Right cardiac atrium (tissue), 5 donors: ENCODE measurements at places on chromosomes 7 and 10. TPM values are rescaled to one million over a fixed set of nuclear protein-coding genes. Genes with fewer than 3 reads are reported as not detected.

MYPN gene
- 134 TPM for total RNA-seq

ZMIZ2 gene
- 61.6 TPM for total RNA-seq

HPSE2 gene
- not detected for total RNA-seq

ANKRD61 gene
- not detected for total RNA-seq

SDK1 gene
- total RNA-seq, result 2.4 TPM

LIPF gene
- not detected for total RNA-seq

EPHB4 gene
- 28.0 TPM for total RNA-seq

CALML3 gene
- not detected for total RNA-seq

PIP4K2A gene
- 26.3 TPM for total RNA-seq

EZH2 gene
- 1.2 TPM for total RNA-seq

- DNase-seq, result no peak
These were observed 89.2 kb downstream of the HERPUD2 start for GRCh38 chr7:35605760-35606159.

DNA sequence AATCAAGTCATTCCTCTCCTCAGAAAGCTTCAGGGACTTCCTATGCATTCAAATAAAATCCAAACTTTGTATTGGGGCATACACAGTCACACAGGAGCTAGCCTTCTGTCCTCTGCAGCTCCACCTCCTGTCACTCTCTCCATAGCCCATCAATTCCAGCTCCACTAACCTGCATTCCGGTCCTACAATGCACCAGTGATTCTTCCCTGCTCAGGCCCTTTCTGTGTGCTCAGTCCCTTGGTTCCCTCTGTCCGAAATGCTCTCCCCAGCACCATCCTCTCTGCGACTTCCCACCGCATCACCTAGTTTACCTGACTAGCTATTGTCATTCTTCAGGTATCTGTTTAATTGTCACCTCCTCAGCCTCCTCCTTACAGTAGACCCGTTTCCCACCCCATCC is 26.4 kb upstream of the YAE1 start:
- no peak for DNase-seq

GRCh38 chr10:62308101-62308500 is 39.5 kb upstream of the RTKN2 start:
- no peak for DNase-seq

DNA sequence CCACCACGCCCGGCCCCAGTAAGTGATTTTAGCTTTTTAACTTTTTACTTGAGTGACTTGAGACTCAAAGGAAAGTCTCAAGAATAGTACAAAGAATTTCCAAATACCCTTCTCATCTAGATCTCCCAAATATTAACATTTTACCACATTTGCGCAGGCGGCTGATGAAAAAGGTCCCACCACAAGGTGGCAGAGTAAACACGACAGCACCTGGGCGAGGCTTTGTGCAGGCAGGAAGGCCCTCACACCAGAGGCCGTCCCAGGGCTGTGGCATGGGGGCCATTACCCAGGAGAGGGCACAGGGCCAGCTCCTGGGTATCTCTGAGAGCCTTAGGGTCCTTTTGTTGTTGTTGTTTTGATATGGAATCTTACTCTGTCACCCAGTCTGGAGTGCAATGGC is 50.0 kb upstream of the WIPI2 start:
- DNase-seq, result no peak

GRCh38 chr10:90871766-90872647 is at the start of gene RPP30:
RPP30 (plus strand) TSS chr10:90871974; CDS start chr10:90871987, 13 bp downstream.
- DNase-seq, result peak; percentile 84

DNA sequence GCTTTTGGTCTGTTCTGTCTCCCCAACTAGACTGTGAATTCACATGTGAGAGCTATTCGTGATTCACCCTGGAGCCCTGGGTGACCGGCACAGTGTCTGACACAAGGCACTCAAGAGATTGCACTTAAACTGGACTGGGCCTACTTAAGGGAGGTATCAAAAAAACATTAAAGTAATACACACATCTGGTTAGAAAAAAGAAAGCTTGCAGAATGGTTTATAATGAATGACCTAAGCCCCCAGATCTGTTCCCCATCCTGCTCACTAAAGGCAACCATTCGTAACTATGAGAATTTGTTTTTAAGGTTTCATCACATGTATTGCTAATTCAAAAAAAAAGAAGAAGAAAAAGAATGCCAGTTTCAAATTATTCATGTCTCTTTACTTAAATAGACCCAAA is 74.5 kb downstream of the DGKI start:
- no peak for DNase-seq

DNA sequence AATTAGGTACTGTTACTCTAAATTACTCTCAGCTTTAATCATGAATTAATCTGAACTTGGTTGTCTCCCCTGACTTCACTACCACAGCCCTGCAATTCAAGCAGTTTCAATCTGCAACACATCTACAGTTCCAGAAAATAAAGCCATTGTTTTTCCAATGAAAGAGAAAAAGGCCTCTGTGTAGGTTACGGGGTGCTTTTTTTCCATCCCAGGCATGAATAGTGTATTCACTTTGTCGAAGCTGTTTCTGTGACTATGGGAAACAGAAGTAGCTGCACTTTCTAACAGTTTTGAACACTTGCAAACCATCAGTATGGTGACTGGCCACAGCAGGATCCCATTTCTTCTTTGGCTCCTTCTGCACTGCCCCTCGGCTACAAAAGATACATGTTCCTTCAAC is 460.2 kb downstream of the GRM8 start:
- DNase-seq, result no peak

DNA sequence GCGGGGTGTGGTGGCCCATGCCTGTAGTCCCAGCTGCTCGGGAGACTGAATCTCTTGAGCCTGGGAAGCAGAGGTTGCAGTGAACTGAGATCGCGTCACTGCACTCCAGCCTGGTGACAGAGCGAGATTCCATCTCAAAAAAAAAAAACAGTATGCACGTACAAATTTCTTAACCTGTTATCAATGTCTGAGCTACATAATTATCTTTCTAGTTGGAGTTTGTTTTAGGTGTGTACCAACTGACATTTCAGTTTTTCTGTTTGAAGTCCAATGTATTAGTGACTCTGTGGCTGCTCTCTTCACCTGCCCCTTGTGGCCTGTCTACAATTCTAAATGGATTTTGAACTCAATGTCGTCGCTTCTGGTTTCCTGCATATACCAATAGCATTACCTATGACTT is 40.3 kb downstream of the CD36 start:
- no peak for DNase-seq

- DNase-seq, result peak; percentile 46
These were observed 4.2 kb downstream of the FZD9 start for GRCh38 chr7:73437621-73438416.

DNA sequence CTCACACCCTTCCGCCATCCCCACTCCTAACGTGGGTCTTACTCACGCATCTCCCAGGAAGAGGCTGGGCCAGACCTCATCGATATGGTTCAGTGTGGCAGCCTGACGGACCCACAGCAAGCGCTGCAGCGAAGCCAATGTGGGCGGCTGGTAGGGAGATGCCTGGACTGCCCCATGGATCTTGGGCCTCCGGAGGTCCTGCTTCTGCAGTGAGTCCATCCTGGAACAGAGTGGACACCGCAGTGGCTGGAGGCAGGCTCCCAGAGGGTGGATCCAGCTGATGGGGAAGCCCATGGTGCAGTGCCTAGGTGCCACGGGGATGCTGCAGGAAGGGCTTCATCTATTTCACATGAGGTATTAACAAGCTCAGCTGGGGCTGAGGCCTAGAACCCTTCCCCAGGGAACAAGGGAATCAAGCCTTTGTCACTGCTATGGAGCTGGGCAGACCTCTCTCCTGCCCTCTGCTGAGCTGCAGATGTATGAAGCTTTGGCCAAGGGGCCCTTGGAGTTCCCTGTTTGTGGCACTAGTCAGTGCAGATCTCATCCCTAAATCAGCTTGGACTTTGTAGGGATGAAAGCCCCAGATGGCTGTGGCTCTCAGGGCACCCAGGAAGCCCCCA is 13.7 kb upstream of the SAMD8 start:
- DNase-seq, result no peak

- no peak for DNase-seq
These were observed 58.5 kb upstream of the UBE3C start for GRCh38 chr7:157080111-157080730.

DNA sequence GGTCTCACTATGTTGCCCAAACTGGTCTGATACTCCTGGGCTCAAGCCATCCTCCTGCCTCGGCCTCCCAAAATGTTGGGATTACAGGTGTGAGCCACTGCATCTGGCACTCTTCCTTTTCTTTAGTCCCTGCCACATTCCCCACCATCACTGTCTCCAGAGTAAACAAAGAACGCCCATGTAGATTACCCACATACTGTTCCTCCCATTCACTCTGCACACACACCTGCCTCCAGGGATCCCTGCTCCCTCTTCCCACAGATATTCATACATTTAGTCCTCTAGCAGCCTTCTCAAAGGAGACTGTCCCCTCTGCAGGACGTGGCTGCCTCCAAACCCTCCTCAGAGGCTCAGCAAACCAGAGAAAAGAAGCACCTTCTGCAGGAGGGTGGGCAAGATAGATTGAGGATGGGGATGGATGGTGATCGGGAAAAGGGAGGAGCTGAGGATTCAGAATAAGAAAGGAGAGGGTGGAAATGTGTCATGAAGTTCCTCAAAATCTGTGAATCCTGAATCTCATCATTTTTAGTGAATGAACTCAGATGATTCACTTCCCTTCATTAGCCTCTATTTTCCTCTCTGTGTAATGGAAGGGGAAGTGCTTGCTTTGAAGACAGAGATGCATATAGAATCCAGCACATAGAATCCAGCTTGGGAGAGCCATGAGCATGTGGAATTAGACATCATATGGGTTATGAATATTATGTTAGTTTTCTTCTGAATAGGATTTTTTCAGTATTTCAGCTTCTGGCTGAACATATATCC is 5.5 kb upstream of the PLAU start:
- DNase-seq, result no peak

DNA sequence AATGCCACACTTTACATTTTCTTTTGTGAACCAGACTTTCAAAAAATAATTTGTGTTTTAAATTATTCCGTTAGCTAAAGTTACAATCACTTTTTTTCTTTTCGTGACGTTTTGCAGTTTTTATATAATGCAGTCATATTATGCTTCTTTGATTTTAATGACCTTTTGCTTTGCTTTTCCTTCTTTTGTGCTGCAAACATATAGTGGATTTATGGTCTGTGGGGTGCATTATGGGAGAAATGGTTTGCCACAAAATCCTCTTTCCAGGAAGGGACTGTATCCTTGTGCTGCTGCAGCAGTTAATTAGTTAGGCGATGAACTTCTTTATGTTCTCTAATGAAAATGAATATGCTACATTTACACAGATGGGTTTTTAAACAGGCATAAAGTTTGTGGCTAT is 117.4 kb downstream of the MAPK8 start:
- DNase-seq, result no peak

DNA sequence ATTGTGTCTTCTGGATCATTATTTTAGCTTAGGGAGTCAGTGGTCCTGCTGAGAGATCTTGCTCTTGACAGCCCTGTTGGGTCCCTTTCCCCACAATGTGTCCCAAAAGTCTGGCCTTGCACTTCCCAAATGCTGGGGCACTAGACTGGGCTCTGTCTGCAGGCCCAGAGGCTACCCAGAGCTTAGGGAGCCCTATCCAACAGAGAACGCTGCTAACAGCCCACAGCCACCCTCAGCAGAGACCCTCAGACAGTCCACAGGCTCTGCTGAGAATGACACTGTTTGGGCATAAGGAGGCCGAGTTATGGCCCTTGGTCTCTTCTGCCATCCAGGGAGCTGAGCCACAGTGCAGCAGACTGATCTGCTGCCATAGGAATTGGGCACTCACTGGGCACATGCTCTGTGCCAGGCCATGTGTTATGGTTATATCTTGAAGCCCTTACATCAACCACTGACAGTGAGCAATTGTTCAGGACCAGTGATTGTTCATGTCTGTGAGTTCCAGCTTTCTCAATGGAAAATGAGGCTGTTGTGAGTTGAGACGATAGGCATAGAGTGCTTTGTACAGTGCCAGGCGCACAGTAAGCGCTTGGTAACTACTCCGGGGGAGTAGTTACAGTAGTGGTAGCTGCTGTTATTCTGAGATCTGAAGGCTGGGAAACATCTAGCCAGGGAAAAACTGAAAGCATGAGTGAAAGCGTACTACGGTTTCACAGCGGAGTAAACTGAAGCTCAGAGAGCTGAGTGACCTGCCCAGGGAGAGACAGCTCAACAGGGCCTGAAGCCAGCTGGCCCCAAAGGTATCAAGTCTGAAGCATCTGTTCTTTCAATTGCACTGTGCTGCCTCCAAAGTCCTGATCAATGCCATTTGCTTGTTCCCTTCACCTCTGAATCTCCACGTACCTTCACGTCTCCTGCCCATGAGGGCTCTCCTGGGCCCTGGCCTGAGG is 77.6 kb upstream of the PRLHR start:
- no peak for DNase-seq

DNA sequence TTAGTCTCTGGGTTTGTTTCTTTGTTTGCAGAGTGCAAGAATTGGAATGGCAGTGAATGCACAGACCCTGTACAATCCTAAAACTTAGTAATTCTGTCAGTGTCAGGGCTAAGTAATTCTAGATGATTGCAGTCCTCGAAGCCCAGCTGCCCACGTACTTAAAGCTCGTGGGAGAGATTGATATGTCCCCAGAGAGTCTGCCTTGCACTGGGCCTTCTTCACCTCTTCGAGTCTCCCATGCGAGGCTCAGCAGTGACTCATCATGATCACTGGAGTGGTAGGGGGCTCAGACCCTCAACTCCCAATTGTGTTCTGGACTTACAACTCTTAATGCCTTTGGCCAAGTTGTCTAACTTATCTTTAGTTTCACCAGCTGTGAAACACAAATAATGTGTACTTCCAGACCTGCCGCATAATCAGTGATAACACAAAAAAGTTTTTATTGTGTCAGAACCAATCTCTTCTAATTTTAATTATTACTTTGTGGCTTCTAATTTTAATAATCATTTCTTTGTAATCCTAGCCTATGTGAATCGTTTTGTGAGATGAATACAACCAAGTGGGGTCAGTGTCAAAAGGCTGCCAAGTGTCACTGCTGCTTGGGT is 345.6 kb upstream of the LRGUK start:
- no peak for DNase-seq

DNA sequence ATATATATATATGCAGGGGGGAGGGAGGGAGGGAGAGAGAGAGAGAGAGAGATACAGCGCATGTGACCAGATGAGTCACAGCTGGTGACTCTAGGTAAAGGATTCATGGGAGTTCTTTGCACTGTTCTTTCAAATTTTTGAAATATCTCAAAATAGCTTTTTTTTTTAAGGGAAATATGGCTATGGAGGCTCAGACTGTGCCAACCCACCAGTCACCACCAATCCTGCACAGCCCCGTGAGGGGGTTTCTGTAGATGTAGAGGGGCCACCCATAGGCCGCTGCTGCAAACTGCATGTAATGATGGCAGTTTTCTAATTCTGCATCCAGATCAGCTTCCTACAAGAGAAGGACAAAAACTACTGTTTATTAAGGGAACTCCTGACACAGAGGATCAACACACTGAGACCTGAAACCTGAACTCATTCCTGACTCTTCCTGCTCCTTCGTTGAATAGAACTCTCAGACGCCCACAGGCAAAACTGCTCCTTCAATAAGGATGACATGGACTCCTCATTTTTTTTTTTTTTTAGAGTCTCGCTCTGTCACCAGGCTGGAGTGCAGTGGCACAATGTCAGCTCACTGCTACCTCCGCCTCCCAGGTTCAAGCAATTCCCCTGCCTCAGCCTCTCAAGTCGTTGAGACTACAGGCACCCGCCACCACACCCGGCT is 17.3 kb downstream of the DAGLB start:
- DNase-seq, result no peak

GRCh38 chr7:521221-522070 is 1.8 kb upstream of the PDGFA start:
- peak; percentile 83 for DNase-seq
